ENCODE measurements at places on chromosomes 16 and 17. TPM values are rescaled to one million over a fixed set of nuclear protein-coding genes. Genes with fewer than 3 reads are reported as not detected.

METTL2A gene
- 42.3 TPM for total RNA-seq

SYNGR3 gene
- total RNA-seq: 81.3 TPM

GPR179 gene
- total RNA-seq: 0.31 TPM

CRYM gene
- 66.6 TPM for total RNA-seq

CCL23 gene
- total RNA-seq: not detected

OTOP2 gene
- total RNA-seq: not detected

TNP2 gene
- not detected for total RNA-seq

TAT gene
- total RNA-seq: 0.31 TPM

Data from occipital lobe (tissue), 3 donors.